ENCODE measurements at places on chromosomes 2 and 18.

DNA sequence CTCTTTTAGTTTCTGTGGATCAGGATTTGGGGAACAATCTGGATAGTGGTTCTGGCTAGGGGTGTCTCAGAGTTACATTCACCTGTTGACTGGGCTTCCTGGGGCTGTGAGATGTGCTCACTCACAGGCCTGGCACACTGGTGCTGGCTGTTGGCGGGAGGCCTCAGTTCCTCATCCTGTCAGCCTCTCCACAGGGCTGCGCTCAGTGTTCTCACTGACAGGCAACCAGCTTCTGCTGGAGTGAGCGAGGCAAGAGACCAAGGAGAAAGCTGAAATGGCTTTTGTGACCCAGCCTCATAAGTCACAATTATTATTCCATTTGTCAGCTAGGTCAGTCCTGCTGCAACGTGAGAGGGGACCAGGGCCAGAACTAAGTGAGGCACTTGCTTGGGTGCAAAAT, 180.6 kb upstream of the GLI2 start:
- DNase-seq = no peak

DNA sequence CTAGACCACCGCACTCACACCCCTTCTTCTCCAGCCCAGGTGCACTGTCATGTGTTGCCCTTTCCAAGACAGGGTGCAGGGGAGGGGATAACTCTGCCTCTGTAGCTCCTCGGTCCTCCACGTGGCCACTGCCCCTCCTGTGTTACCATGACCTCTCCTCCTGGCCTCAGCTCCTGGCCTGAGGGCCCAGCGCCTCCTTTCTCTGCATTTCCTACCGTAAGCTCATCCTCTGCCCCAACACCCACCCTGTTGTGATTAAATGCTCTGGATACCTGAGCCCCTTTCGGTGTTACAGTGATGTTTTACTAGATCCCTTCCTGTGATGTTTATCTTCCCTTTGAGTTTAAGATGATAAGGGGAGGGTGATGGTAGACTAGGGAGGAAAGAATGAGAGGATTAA, 242.3 kb downstream of the PTPRM start:
- no peak for DNase-seq

GRCh38 chr2:181319286-181319685, 137.9 kb upstream of the ITGA4 start:
- no peak for DNase-seq

DNA sequence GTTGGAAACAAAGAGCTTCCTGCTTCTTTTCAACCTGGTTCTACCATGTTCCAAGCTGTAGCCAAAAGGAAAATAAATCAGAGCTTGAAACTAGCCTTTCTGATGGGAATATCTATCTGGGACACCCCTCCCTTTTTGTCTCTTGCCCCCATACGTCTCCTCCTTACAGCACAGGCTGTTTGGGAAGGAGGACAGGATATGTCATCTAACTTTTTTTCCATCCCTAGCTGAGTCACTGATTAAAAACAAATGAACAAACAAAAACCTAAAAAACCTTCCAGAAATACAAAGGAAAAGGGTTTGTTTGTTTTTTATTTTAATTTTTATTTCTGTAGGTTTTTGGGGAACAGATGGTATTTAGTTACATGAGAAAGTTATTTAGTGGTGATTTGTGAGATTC, 151.6 kb downstream of the FAM210A start:
- no peak for DNase-seq

- no peak for DNase-seq
Observed at GRCh38 chr2:239230318-239231052, 170.3 kb downstream of the HDAC4 start.

GRCh38 chr2:52220393-52220792, 1188.5 kb upstream of the NRXN1 start:
- DNase-seq = no peak

DNA sequence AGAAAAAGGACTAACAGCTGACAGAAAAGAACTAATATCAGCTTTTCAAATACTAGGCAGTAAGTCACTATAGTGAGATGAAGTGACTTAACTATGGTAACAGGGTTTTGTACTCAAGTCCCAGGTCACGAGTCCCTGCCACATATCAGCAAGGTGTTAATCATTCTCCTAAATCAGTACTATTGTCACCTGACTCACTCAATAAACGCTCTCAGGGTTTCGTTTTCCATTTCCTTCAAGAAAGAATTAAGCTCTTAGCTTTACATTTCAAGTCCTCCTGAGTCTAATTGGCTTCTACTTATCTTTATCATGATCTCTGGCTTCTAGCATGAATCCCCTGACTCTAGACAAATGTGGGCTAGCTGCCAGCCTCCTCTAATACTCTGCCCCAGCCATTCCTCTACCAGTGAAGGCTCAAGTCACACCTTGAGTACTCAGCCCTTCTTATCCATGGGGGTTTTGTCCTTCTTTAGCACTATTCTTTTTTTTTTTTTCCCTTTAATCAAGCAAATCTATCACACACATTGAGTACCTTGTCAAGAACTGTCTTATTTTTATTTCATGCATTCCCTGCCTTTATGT, 20.0 kb downstream of the BUB1 start:
- DNase-seq = no peak

DNA sequence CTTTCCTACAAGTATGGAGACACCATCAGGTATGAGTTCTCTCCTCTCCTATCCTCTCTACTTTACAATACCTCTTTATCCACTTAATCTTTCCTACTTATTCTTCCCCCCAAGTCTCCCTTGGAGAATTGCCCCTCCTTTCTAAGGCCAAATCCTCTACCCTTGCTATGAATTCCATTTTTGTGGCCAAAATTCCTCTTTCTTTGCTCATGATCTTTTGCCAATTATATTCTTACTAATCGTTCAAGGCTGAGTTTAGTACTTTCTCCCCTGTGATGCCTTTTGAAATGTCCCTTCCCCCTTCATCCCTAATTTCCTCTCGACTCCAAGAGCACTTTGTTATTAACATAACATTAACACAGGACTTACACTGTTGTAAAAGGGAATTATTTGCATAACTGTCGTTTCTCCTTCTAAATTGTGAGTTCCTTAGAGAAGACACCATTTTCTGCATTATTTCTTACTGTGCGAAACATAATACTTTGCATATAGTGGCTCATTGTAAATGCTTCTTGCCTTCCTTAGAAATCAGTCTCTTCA, 133.4 kb downstream of the KCTD1 start:
- DNase-seq = no peak

Measured in neuronal stem cell (in vitro differentiated cells).